ENCODE measurements at places on chromosomes 1 and 21.

DNA sequence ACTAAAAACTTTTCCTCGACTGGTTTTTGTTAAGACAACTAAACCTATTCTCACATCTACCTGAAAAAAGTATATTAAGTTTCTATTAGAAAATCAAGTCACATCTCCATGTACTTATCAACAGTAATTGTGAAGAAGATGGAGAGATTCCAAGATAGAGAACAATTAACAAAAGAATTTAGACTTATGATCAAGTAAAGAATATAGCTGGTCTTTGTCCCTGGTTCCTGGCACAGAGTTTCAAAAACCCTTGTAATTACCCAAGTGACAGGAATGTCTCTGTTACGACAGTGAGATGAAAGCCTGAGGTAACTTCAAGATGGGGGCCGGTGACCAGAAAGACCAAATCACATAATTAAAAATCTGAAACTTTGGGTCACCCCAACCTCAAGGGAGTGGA lies 91.6 kb downstream of the ASH1L start:
- no peak for DNase-seq

- no peak for DNase-seq
Measured at GRCh38 chr1:203464226-203464625, 11.4 kb upstream of the PRELP start.

DNA sequence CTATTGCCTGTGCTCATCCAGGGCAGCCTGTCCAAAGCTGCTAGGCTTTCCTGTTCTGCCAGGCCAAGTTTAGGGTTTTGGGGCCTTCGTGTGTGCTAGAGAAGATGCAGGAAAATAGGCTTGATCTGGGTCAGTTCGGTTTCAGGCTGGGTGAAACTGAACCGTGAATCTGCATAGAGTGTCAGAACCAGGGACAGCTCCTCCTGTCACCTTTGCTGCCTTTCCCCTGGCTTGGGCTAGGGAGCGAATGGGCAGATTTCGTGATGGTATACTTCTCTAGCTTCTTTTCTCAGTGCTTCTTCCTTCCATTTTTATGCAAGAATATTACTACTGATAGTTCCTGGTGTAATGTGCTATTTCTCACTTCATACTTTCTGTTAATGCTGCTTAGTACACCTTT lies 6.0 kb upstream of the AGO1 start:
- no peak for DNase-seq

- DNase-seq = peak; percentile 64
Measured at GRCh38 chr1:84853741-84854721, 39.0 kb downstream of the LPAR3 start.

DNA sequence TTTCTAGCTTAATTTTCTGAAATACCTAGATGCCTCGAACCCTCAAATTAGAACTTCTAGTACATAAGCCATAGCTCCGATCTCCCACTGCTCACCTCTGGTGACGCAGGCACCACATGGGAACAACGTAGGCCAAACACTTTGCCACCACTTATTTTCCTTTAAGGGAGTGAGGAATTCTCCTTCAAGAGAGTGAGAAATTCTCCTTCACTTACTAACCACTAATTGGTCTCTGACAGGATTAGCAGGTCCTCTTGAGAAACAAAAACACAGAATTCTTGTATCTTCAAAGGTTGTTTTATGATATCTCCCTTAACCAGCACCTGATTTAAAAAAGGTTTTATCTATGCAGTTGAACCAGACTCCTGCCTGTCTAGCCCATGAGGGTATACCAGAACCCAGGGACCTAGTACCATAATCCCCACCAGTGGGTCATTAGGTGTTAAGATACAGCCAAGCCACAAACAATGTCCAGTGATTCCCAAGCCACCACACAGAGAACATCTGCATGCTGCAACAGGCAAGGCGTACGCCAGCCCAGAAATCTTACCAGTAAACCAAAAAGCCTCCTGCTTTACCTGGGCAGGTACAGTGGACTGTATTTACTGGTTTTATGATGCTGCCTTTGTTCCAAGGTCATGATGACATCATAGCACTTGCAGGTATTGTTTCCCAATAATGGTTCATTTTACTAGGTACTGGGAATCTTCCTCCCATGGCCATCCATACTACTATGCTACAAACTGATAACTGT lies 20.3 kb upstream of the CXADR start:
- DNase-seq = no peak
